T-helper 9 cell (primary cell): ENCODE measurements at places on chromosomes 4 and X.

- DNase-seq: no peak
Observed at GRCh38 chr4:76654791-76655190, 219.8 kb downstream of the SHROOM3 start.

- no peak for DNase-seq
Observed at GRCh38 chr4:46856333-46856732, 52.7 kb downstream of the COX7B2 start.

DNA sequence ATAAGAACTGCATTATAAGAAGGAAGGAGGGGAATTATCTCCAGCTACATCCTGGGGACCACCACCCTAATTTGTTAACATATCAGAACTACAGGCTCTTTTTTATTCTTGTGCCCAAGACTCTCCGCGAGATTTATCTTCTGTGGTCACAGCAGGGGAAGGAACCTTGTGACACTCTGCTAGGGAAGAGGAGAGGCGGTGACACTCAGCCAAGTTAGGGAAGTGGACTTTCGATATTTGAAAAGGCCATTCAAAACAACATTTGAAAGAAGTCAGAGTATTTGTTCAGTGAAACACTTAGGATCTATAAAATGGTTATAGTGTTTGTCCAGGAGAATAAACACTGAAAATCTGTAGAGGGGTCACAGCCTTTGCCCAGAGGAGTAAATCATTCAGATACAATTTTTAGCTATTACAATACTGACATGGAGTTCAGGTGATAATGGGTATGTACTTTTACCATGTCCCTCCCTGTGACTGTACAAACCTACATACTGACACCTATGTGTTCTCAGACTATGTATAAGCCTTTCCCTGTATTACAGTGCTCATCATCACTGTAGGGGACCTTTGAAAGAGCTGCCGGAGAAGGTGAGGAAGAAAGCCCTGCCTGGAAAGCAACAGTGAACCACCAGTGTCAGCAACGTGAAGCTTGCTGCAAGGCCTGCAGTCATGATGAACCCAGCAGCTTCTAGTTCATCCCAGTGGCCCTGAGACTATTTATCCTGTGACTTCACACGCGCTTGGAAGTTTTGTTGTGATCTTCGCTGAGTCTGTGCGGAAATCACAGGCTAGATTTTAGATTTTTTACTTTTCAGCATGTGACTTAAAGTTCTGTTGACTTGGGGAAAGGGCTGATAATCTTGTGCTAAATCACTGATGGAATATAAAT, 8.5 kb upstream of the PTTG2 start:
- no peak for DNase-seq

- no peak for DNase-seq
Observed at GRCh38 chr4:98794565-98795205, 134.2 kb downstream of the EIF4E start.

GRCh38 chr4:129900430-129900953, 804.5 kb downstream of the C4orf33 start:
- DNase-seq: no peak

DNA sequence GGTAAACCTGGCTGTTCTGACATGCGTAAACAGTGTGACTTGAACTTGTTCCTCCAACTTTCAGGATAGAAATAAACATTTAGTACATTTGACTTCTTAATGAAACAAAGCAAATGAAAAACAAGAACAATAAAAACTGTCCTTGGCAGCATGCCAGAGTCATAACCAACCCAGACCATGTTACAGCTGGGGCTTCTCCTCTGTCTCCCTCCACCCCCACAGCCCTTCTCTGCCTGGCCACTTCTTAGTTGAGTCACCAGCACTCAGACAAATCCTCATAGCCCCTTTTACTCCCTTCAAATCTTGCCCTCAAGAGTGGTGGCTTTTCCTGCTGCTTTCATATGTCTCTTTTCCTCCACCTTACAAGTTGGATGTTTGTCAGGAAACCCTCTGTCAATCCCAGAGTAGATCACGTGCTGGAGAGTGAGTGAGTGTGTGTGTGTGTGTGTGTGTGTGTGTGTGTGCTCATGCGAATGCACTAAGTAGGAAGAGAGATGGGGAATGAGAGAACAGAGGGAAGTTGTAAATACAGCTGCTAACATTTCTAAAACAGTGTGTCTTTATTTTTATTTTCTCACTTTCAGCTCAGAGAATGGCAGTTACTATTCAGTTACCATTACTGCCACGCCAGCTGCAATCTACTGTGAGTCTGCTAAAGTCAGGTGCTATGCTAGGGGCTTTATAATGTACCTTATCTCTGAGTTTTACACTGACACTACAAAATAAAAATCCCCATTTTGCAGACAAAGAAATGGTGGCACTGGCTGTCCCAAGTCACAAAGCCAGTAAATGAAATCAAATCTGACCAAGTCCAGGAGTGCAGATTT, 15.0 kb downstream of the SCARB2 start:
- no peak for DNase-seq

- no peak for DNase-seq
Observed at GRCh38 chr4:2503809-2504208, 32.6 kb upstream of the FAM193A start.

GRCh38 chr4:100100985-100101384, 89.3 kb downstream of the DDIT4L start:
- no peak for DNase-seq

- DNase-seq: no peak
Observed at GRCh38 chr4:18937746-18938145, 916.2 kb upstream of the LCORL start.

DNA sequence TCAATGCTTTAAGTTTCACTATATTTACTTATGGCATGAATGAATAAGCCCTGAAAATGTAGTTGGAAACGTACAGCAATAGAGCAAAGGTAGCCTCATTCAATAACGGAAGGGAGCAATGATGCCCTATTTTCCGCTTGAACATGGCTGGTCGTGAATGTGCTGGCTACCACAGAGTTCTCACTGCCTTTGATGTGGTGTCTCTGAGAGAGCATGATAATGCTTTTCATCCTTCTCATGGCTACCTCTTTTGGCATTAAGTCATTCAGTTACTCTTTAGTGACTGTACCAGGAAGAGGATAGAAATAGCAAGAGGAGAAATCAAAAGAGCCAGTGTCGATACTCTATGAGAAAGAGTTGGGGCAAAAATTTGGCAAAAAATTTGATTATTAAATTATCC, 308.0 kb downstream of the PPP3CA start:
- DNase-seq: no peak

- no peak for DNase-seq
Observed at GRCh38 chr4:171538601-171539100, 274.6 kb upstream of the GALNTL6 start.

GRCh38 chr4:77880784-77881183, 18.2 kb downstream of the MRPL1 start:
- DNase-seq: no peak

GRCh38 chr4:79198951-79199587, 126.8 kb downstream of the NAA11 start:
- DNase-seq: no peak

DNA sequence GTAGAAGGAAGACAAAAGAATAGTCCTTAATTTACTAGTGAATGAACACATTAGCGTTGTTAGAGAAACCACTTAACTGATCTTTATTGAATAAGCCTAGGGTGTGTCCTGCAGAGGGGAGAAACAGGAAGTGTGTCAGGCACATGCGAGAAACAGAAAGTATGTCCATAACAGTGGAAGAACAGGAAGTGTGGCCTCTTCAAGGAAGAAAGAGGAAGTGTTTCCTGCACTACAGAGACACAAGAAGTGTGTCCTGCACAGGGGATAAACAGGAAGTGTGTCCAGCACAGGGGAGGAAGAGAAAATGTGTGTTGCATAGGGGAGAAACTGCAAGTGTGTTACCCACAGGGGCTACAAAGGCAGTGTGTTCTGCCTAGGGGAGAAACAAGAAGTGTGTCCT, 539.6 kb upstream of the PRKX start:
- DNase-seq: no peak

DNA sequence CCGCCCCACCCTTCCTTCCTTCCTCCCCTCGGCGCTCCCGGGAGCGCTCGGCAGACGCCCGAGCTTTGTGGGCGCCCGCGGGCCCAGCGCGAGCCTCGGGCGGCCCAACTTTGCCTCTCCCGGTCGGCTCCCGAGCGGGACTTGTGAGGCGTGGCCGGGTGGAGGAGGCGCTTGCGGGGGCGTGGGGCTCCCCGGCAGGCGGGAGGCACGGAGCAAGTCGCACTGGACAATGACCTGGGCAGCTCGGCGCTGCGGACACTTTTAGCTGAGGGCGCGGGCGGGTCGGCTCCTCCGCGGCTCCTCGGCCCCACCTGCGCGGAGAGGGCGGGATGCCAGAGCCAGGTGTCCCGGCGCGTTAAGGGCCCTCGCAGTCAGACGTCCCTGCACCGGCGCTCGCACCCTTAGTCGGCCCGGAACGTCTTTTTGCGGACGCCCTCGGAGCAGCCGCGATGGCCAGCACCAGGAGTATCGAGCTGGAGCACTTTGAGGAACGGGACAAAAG, 385 bp downstream of the DCLK2 start:
- DNase-seq: no peak

DNA sequence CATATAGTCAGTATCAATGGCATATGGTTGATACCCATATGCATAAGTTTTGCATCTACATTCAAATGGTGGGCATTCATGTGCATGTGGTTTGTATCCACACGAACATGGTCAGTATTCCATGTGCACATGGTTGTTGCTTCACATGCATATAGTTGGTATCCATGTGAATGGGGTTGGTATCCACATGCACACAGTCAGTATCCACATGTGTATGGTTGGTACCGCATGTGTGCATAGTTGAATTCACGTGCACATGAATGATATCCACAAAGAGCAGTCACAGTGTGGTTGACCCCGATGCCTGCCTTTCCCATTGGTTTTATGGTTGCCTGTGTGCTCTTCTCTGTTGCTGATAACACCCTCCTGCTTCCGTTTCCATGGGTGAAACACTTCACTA, 427.9 kb downstream of the STIM2 start:
- DNase-seq: no peak
